Right lung (tissue), 10 donors: ENCODE measurements at places on chromosomes 11 and 22.
A peak's percentile ranks its signal among the peaks of the same experiment; 100 is the strongest.

DNA sequence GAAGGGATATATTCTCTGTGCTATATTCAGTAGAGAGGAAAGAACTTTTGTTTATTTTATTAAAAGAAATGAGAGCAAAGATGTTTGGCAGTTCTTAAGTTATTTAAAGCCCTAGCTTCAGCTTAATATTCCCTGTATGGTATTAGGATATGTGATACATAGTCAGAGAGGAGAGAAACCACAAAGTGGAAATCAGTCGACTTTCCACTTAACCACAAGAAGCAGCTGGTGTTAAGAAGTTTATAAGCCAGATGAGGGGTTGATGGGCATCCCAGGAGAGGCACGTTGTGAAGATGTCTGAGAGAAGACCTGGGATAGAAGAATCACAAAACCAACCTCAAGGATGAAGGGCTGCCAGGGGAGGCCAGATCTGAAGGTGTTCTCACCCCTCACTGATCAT lies 23.3 kb upstream of the PHF21B start:
- DNase-seq: no peak

- DNase-seq: no peak
These were observed 23.1 kb downstream of the MRGPRG start for GRCh38 chr11:3195251-3196160.

DNA sequence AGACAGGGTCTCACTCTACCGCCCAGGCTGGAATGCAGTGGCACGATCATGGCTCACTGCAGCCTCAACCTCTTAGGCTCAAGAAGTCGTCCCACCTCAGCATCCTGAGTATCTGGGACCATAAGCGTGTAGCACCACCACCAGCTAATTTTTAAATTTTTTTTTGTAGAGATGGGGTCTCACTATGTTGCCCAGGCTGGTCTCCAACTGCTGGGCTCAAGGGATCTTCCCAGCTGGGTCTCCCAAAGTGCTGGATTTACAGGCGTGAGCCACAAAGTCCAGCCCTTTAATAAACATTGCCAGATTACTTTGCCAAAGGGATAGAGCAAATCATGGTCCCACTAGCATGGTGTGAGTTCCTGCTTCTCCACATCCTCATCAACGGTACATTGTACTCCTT lies 45.6 kb downstream of the KMT5B start:
- DNase-seq: no peak

DNA sequence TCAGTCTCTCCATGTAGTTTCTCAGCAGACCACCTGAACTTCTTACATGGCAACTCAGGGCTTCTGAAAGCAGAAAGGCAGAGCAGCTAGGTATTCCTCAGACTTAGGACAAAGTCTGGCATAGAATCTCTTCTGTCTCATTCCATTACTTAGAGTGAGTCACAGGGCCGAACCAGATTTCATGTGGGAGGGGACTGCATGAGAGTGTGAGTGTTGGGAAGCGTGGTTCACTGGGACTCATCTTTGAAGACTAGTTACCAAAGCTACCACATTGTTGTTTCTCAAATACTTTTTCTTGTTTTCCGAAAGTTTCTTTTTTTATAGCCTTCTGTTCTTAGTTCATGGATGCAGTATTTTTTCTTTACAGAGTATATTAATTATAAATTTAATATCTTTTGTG lies 36.1 kb upstream of the SCN3B start:
- DNase-seq: no peak

DNA sequence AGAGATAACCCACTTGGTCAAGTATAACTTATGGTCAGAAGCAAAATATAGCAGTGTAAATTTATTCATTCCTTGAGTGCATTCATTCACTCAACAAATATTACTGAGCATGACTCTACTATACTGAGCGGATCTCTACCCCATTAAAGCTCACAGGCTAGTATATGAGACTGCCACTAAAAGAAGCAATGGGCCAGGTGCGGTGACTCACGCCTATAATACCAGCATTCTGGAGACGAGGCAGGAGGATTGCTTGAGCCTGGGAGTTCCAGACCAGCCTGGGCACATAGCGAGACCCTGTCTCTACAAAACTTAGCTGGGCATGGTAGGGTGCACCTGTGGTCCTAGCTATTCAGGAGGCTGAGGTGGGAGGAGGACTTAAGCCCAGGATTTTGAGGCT lies 197.6 kb upstream of the BLID start:
- DNase-seq: no peak

GRCh38 chr22:37790234-37790633 lies 17.5 kb upstream of the GCAT start:
- DNase-seq: no peak

GRCh38 chr11:83611031-83611430 lies 324.9 kb upstream of the CCDC90B start:
- no peak for DNase-seq

DNA sequence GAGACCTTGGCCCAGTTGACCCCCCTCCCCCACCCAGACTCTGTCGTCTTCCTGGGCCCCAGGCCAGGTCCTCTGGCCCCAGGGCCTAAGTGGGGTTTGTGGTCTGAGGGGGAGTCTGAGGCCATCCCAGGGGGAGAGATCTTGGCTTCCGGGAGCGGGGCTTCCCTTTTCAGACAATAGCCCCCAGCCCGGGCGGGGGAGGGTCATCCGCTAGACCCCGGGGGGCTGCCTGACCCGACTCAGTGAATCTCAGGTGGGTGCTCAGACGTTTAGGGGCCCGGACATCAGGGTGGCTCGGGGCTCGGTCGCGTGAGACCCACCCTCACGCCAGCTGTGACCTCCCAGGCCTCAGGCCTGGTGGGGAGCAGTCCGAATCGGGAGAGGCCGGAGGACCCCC lies 609 bp downstream of the MAPK11 start:
- no peak for DNase-seq

- DNase-seq: peak; percentile 42
These were observed at the start of gene DCHS1 for GRCh38 chr11:6655790-6656583. Gene DCHS1, minus strand, starts transcription at chr11:6655809. Its CDS starts 14,196 bp downstream, at chr11:6641613.

DNA sequence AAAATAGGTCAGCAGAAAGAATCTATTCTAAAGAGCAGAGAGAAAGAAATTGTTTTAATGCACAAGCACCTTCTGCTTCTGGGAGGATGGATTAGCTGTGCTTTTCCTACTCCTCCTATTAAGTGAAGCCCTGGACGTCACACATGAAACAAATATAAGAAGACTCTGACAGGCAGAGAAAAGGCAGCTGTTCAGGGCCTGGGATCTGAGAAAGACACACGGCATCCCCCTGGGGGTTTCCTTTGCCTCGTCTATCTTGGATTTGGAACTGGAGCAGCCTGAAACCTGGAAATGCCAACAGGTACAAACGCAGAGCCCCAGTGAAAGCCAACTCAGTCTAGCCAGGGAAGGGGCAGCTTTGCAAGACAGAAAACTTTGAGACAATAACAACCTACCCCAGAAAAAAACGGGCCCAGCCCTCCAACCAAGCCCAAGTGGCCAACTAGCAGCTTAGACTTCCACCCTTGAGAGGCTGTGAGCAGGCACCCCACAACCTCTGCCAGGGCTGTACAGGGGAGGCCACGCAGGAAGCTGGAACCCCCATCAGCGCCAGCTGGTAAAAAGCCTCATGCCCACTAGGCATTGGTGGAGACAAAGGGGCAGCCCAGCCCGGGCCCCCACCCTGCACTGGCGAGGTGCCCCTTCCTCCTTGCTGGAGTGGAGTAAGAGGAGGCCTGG lies 7.3 kb downstream of the CERK start:
- DNase-seq: no peak

DNA sequence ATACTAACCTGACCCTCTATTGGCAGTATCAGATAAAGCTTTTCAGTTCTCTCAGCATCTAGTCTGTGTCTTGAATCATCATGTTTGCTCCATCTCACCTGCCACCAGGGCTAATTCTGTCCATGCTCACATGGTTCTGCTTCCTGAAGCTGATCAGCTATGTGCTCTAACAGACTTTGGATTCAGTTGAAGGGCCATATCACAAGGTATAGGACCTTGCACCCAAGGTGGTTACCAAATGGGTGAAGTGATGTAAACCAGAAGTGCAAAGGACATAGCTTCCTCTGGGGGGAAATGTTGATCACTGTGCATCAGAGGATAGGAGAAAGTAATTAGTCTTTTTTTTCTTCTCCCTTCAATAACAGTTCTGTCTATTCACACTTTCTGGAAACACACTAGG lies 417.0 kb upstream of the ANO5 start:
- DNase-seq: no peak

GRCh38 chr11:13429836-13430235 lies 33.2 kb downstream of the BTBD10 start:
- DNase-seq: no peak

DNA sequence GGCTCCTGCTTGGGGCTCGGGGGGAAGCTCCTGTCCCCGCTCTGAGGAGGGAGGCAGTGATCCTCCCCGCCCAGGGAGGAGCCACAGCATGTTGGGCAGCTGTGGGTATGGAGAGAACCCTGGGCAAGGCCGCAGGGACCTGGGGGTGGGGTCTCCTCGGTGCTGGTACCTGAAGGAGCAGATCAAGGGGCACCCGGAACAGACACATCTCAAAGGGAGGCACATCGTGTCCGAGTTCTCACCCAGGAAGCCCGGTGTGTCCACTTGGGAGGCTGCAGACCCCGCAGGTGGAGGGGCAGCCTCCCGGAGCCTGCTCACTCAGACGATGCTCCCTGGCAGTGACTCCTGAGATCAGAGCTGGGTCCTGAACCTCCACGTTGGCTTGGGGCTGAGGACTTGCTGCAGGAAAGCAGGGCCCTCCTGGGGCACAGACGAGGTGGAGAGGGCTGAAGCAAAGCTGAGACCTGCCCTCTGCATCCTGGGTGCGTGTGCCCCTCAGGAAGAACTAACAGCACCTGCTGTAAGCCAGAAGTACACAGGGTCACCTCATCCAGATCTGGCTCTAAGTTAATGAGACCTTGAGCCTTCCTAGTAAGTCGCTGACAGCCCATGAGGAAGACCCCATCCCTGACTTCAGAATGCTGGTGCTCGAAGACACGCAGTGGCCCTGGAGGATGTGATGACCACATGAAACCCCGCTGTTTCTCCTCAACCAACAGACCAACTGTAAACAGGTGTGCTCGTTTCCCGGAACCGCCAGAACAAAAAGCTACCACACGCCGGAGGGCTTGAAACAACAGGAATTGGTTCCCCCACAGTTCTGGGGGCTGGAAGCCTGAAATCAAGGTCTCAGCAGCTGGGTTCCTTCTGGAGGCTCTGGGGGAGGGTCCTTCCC lies 5.9 kb upstream of the OSBPL5 start:
- DNase-seq: no peak

DNA sequence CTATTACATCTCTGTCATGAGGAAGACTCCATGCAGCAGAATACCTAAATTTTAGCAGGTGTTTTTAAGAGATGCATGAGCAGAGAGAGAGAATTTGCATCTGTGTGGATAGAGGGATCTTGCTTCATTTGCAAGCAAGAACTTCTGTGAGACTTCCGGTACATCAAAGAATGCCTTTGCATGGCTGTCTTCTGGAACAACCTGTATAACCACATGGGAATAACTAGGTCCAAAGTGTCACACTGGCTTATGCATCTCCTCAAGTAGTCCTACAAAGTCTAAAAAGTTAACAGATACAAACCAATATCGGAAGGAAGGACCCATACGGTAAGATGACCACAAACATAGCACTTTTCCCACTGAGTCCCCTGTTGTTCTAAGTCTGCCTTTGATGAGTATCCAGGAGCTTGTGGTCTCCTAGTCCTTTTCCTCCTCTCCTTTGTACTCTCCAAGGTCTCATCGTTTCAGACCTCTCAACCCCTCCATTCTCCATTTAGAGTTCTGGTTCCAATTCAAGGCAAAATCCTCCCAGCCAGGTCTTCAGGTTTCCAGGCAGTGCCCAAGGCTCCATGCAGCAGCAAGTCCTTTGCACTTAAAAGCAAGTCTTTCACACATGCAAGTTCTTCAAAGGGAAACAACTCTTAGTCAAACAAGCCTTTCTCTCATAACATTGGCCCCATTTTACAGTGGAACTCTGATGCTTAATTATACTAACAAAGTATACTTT lies 581.7 kb upstream of the ARHGAP42 start:
- no peak for DNase-seq

GRCh38 chr11:114929351-114930000 lies 251.1 kb downstream of the NXPE2 start:
- no peak for DNase-seq

DNA sequence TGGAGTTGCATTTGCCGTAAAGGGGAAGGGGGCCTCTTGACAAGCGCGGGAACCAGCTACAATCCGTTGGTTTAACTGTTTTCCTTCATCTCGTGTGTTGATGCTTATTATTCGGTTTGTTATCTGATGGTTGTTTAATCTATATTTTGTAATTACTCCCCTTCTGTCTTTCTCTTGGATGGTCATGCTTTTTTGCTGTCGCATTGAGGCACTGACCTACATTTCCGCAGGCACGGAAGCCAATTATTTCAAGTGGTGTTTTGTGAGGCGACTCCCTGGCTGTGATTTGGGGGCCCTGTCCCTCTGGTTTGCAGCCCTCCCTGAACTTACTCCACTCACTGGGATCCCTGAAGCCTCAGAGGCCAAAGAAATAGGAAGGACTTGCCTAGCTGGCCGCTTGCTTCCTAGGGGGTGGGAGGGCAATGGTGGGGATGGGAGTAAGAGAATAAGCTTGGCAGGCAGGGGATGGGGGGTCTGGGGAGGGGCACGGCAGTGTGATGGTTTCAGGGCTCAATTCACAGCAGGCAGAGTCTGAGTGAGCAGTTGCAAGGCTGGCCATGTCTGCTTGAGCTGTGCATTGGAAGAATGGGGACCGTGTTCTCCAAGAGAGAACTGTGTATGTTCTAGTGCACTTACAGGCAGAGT lies 165.8 kb upstream of the B3GAT1 start:
- no peak for DNase-seq

- DNase-seq: no peak
These were observed 573.6 kb downstream of the INSC start for GRCh38 chr11:15688351-15688792.

DNA sequence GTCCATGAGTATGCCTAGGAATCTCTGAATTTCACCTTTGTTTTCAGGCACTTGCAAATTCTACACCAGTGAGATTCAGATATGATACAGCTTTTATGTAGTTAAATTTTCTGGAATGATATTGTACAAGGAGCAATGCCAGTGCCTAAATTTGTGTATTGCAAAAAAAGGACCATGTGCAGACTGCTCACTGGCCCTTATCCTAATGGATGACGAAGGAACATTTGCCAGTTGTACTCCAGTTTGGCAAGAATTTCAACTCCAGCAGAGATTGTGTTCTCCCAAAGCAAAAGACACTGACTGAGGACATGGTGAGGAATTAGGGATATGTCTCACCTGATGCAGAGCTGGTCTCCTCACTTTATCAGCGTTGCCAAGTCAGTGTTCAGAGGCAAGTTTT lies 8.6 kb downstream of the NAT10 start:
- no peak for DNase-seq
